ENCODE measurements at places on chromosomes 3 and 15.

DNA sequence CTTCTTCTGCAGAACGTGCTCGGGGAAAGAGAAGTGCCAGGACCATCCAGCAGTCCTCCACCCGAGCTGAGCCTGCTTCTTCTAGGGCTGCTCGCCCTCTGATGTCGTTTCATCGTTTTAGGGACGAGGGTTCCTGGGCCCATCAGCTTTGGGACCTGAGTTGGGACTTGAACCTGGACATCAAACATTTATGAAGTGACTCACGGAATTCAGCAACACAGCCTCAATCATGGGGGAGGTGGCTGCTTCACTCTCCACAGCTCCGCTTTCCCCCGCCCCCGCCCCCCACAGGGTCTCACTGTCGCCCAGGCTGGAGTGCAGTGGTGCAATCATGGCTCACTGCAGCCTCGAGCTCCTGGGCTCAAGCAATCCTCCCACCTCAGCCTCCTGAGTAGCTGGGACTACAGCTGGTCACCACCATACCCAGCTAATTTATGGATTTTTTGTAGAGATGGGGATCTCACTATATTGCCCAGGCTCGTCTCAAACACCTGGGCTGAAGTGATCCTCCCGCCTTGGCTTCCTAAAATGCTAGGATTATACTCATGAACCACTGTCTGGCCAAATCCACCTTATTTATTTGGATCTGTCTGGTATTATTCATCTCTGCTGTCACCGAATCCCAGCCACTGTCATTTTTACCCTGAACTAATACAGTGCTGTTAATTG is 725 bp upstream of the SCAMP2 start:
- DNase-seq: no peak

DNA sequence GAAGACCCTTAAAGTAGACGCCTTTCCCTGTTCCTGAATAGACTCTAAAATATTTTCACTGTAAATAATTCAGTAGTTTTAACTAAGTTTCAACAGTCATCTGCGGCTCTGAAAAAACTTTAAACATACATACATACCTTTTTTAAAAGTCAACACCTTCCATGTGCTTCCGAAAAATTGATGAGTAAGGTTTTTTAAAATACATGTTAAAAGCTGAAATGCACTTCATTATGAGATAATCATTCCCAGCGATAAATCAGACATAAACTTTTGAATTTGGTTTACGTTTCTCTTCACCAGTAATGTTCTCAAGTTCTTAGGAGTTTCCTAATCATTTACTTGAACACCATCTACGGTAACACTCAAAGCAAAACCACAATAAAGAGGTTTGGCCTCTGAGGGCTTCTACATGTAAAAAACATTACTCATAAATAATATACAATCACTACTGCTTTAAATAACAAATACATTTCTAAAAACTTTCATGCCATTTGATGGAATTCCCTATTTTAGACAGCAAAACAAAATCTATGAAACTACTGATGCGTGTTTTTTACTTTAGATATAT is 403.5 kb downstream of the SHQ1 start:
- no peak for DNase-seq

GRCh38 chr3:16369276-16369675 is 104.3 kb downstream of the OXNAD1 start:
- no peak for DNase-seq

- DNase-seq: no peak
Measured at GRCh38 chr3:67335813-67336212, 318.6 kb downstream of the SUCLG2 start.

DNA sequence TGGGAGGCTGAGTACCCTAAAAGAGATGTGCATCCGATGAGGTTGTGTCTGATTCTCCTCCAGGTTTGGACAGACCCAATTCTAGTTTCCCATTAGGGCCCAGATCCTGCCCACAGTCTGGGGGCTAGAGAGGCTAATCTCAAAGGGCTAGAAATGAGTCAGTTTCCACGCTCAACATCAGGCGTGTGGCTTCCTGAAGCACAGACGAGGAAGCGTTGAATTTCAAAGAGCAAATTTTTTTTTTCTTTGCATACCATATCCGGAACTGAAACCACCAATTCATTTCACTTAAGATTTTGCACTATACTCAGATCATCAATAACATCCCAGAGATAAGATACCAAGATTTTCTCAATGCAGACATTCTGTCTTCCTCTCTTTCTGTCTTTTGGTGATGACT is 173.8 kb upstream of the BCL6 start:
- DNase-seq: no peak

DNA sequence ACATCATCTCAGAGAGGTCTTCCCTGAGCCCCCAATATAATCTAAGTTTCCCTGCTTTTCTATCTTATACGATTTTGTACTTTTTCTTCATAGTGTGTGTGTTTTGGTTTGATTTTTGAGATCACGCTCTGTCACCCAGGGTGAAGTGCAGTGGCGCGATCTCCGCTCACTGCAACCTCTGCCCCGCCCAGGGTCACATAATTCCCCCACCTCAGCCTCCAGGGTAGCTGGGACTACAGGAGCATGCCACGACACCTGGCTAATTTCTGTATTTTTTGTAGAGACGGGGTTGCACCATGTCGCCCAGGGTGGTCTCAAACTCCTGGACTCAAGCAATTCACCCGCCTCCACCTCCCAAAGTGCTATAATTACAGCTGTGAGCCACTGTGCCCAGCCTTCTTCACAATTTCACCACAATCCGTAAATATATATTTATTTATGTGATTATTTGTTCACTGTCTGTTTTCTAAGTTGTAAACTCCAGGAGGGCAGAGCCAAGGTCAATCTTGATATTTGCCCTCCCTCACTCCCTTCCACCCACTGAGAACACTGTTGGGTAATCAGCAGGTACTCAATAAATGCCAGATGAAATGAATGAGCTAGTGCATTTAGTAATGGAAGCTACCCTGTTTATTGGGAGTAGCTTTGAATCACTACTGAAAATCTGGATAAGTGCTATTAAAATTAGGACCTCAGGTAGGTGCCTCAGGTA is 547 bp upstream of the KNSTRN start:
- DNase-seq: no peak

GRCh38 chr15:78651930-78652615 is 11.1 kb upstream of the CHRNB4 start:
- DNase-seq: no peak

DNA sequence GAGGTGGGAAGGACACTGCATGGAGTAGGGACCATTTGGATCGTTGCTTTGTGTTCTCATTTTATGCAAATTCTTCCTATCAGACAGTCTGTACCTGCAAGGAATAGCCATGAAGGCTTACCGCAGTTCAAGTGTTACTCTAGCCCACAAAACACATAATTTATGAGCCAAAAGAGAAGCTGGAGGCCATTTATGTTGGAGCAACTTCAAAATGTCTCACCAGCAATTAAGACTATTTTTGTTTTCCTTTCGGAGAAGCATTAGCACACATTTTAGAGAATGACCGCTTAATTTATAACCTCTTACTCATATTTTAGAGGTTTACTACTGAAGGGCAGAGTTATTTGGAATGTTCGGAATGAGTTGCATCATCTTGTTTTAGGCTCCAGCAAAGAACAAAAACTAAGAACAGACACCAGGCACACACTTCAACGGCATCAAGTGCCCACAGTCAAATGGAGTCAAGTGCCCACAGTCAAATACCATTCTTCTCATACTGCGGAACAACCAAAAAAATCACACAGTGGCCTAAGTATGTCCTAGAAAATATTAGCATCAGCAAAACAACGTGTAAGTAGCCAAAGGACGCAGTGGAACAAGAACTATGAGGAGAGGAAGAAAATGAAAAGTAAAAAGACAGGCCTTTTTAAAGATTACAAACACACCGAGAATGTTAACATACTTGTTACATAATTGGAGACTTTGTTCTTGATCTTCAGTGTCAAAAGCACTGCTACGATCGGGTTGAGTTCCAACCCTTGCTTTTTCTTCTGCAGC is 17.5 kb upstream of the GOLGA8J start:
- DNase-seq: no peak

GRCh38 chr15:90782442-90782841 is 65.3 kb downstream of the BLM start:
- DNase-seq: no peak

DNA sequence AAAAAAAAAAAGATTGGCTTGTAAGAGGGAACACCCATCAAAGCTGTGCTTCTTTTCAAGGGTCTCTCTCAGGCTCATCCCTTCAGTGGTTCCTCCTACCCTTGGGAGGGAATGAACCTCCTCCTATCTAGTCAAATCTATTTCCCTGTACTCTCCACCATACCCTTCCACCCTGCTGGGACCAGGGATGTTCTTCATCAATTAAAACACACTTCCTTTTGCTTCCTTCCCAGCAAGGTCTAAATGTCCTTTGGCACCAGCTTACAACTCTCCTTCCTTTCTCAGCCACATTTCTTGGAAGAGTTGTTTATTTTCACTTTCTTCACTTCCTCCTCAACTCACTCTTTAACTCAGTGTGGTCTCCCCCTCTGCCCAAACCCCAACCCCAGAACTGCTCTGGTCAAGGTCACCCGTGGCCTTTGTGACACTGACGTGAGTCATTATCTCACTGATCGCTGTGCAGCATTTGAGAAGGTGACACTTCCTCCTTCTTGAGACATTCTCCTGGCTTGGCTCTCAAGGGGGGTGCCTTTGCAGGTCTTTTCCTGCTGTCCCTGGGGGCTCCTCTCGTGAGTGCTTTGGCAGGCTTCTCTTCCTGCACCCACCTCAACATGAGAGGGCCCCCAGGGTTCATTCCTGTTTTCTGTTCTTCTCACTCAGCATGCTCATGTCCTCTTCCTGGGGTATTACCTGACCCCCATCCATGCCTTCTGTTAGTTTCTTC is 210.5 kb upstream of the TLE3 start:
- no peak for DNase-seq

DNA sequence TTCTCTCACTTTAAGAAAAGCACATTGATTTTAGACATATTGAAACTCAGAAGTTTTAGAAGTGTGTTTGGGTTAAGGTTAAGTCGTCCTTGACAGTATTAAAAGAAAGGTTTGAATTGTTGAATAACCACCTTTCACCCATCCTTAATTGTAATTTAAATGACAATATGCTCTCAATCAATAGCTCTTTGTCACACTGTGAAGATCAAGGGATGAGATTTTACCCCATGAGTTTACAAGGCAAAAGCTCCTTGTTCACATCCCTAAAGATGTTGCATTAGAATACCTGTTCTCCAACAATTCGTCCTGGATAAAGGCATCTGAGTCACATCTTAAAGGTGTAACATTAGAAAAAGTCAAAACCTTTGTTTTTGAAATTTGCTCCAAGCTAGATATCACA is 220.4 kb upstream of the MDFIC2 start:
- DNase-seq: no peak

DNA sequence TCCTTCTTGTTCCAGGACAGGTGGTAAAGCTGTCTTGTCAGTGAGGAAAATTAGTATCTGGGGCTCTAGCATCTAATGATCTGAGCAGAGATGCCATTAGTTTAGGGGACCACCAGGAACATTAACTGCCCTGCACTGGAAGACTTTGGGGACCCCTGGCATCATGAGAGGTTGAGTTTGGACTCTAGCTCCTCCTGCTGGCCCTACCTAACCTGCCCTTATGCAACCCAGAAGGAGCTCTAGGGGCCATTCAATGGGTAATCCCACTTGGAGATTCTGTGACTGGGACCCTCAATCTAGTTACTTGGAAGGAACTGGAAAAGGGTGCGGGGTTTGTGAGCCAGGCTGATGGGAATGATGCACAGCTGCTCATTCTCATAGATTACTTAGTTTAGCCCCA is 451.0 kb downstream of the EPHB1 start:
- no peak for DNase-seq

GRCh38 chr3:172987273-172987672 is 153.8 kb downstream of the SPATA16 start:
- DNase-seq: no peak

DNA sequence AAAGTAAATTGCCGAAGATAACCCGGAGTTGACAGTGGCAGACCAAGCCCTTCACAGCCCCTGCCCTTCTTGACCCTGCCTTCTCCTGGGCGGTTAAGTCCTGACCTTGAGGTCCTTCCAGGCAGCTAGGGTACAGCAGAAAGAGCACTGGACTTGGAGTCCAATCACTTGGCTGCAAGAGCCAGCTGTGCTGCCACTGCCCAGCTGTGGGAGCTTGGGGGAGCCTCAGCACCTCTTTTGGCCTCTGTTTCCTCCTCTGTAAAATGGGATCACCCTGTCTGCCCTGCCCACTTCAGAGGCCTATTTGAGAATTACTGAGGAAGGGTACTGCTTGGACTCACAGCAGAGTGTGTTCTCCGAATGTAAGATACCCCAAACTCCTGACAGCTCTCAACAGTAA is 66.2 kb upstream of the SMAD6 start:
- no peak for DNase-seq

- no peak for DNase-seq
Measured at GRCh38 chr3:105553851-105554250, 187.1 kb downstream of the ALCAM start.

- no peak for DNase-seq
Measured at GRCh38 chr15:101667881-101668280, 15.7 kb upstream of the TM2D3 start.

DNA sequence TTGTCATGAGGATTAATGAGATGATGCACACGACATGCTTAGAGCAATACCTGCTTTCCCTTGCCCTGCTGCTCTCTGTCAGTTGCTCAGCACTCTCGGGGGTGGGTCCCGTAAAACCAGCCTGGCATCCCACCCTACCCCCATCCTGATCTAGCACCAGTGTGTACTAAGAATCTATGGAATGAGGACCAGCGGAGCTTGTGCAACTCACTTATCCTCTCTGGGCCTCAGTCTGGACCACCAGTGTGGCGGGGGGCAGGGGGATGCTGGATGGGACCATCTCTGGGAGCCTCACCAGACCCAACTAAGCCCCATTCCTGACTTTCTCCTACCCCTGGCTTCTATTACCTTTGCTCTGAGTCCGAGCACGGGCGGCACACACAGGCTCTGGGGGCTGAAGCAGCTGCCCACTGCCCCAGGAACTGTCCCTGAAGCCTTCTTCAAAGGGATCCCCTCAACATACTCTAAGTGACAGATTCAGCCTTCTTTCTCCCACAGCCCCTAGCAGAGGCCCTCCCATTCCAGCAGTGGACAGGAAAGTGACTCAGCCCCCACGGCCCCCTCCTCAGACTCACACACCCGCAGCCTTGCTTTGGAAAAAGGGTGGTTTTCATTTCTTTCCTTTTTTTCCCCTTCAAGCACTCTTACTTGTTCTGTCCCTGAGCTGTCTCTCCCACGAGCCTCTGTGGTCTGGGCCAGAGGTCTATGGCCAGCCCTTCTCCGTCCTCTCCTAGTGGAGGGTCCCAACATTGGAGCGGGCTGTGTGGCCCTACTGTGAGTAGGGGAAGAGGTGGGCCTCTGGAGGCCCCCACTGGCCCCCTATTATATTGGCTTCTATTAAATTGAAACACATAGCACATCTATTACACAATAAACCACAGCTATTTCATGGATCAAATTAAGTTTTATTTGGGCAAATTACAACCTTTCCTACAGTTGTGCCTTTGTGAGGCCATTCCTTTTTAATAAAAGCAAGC is 100.3 kb downstream of the SMAD6 start:
- no peak for DNase-seq

- DNase-seq: no peak
Measured at GRCh38 chr15:53910236-53910849, 67.9 kb upstream of the UNC13C start.

All from iPS DF 19.7 (cell line).